ENCODE measurements at places on chromosomes 7 and 10.

- no peak for DNase-seq
Measured at GRCh38 chr10:63722537-63722936, 201.3 kb downstream of the REEP3 start.

DNA sequence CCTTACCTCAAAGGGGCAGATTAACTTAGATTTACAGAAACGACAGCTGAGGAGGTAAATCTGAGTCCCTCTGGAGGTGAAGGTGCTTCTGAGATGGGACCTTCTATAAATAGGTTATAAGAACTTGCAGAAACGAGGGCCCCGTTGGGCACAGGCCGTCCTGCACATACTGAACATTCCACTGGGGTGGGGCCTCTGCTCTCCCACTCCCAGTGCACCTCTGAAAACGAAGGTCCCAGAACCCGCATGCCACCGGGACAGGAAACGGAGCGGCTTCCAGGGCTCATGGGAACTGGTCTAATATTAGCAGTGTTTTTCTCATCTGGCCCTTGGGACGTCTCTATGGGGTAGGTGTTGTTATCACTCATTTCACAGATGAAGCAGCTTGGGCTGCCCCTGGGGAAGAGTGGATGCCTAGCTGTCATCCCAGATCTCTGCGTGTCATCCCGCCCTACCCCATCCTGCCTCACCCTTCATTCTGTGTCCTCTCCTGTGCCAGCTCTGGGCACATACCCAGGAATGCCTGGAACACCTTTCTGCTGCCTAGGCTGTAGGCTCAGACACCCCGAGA lies 19.6 kb downstream of the C10orf62 start:
- no peak for DNase-seq

- no peak for DNase-seq
Measured at GRCh38 chr7:122746948-122747347, 44.2 kb upstream of the RNF148 start.

DNA sequence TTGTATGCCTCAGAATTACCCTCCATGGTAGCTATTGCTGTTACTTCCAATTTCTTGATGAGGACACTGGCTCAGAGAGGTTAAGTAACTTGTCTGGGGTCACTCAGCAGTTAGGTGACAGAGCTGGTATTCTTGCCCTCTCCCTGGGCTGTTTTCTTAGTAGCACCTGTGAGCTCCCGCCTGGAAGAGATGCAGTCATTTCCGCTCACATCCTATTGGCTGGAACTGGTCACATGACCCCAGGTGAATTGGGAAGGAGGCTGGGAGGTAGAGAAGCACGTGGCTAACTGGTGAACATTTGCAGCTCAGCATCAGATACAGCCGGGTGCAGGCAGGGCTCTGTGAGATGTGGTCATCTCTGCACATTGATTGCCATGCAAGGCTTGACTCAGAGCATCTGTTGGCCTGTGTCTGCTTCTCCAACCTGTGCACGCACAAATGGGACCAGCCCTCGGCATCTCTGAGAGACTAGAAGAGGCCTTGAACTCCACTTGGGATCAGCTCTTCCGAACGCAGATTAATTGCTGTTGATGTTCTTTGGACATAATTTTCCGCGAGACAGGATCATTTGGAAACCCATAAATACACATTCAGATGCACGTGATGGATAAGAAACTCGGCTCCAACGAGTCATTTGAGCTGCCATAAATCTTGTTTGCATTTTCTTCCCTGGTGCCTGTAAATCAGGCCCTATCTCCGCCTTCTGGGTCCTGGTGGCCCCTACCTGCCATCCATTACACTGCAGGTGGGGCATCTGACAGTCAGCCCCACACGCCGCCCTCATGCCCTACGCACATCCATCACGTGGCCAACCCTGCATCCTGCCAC lies 42.8 kb downstream of the MYL10 start:
- DNase-seq, result no peak

DNA sequence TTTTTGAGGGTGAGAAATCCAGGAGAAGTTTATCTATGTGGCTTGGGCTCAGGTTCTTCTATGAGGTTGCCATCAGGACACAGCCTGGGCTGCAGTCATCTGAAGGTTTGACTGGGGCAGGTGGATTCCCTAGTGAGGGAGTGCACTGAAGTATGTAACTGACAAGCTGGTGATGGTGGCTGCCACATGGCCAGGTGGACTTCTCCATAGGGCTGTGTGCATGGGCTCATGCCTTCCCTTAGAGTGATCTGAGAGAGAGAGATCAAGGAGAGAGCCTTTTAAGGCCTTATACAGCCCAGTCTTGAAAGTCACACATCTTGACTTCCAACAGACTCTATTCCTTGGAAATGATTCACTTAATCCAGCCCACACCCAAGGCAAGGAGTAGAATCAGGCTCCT lies 266.6 kb upstream of the PITRM1 start:
- DNase-seq, result no peak

DNA sequence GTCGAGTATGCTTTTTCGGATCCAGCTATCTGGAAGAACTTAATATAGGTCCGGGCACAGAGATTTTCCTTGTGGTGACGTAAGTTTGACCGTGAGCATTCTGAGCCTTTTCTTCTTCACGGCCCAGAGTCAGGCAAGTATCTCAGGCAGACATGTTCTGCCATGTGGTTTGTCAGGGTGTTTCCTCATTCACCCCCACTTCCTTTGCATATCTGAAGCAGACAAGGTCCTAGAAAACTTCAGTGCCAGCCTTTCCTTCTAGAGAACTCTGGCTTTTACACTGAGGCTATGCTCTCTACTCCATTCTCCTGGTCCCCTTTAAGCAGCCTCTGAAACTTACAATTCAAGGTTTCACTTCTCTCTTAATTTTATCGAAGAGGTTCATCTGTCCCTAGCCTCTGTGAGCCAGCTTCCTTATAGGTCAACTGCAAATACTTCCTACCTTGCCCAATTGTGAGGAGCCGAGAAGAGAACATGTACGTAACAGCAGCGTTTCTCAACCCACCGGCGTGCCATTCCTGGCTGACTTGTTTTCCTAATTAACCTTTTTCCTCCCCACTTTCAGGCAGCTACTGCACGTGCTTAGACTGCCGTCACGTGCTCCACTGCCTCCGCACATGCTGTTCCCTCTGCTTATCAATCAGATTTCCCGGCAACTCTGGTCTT lies 47.3 kb downstream of the CDCA7L start:
- no peak for DNase-seq

DNA sequence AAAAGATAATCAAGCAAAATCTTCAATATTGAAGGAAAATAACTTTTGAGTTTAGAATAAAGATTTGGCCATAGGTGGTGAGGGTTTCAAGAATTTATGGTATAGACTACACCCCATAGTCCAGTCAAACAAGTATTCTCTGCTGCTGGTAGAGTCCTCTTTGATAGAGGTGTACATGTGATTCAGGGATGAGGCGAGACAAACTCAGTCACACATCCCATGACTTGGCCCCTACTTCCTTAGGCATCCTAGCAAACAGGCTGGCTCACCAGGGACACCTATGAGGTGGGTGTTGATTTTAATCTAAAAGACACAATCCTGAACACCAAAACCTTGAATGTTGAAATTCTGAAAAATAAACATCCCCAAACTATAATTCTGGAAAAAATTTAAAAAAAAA lies 78.1 kb upstream of the SLC25A13 start:
- no peak for DNase-seq

DNA sequence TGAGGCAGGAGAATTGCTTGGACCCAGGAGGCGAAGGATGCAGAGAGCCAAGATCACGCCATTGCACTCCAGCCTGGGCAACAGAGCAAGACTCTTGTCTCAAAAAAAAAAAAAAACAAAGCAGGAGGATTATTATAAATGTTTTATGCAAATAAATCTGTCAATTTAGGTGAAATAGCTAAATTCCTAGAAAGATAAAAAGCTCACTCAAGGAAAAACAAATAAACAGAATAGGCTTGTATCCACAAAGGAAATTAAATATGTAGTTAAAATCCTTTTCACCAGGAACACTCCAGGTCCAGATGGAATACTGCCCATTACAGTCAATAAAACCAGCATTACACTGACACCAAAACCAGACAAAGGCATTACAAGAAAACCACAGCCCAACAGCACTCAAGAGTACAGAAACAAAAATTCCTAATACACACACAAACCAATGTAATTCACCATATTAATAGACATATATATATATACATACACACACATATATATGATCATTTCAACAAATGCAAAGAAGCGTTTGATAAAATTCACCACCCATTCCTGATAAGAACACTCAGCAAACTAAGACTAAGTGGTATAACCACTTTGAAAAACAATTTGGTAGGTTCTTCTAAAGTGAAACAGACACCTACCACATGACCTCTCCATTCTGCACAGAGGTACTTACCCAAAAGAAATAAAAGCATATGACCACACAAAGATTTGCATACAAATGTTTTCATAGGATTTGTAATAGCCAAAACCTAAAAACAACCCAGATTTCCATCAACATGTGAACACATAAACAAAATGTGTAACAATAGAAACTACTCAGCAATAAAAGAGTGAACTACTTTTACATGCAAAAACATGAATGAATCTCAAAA lies 38.8 kb downstream of the ABI1 start:
- DNase-seq, result no peak

- DNase-seq, result no peak
Measured at GRCh38 chr7:88005191-88005590, 71.1 kb downstream of the ADAM22 start.
